Smooth muscle cell of bladder (primary cell): ENCODE measurements at places on chromosomes 6 and 20. TPM values are rescaled to one million over a fixed set of nuclear protein-coding genes. Genes with fewer than 3 reads are reported as not detected.

Gene HTR1E
- not detected in 2 replicates for total RNA-seq

Gene GJA1
- 416 and 896 TPM in 2 replicates for total RNA-seq

Gene DYNLT1
- total RNA-seq: 75.1 and 122 TPM in 2 replicates

Gene ARHGAP40
- total RNA-seq: not detected in 2 replicates
